ENCODE measurements at places on chromosomes 6 and 20.

- no peak for DNase-seq
These were observed 546.4 kb downstream of the MMUT start for GRCh38 chr6:48916607-48917006.

DNA sequence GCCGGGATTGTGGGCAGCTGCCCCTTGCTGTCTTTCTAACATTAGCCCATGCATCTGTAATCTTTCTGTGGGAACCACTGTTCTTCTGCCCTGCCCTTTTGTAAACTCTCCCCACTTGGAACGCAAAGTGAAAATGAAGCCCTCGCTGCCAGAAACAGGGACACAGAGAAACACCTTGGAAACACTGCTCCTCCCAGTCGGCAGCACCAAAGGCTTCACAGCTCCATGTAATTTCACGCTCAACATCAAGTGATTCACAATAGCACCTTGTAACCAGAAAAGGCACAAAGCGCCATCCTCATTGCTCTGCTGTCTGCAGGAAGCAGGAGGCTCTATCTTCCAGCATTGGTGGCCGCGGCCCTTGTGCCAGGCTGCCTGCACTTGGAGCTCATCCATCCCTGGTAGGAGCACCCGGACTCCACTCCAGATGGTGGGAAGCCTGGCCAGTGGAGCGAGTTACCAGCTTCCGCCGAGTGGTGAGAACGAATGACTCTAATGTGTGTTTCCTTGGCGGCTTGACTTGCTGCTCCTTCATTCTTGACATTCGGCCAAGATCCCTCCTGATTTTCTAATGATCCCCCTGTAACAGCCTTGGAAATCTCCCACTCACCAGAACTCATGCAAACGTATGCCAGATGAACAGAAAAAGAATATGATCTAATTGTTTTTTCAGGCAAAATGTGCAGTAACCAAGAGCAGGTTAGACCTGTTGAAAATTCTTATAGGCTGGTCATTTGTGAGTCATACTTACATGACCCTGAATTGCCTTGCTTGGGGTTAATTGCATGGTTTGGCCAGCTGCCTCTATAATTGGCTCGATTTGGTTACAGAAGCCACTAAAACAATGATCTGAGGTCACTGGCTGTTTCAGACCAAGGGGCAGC is 169.1 kb upstream of the CDYL start:
- DNase-seq = no peak

GRCh38 chr6:95599706-95600105 is 22.4 kb downstream of the MANEA start:
- no peak for DNase-seq

- no peak for DNase-seq
These were observed 39.4 kb upstream of the CCN6 start for GRCh38 chr6:112014483-112014882.

- DNase-seq = no peak
These were observed 28.4 kb upstream of the BTN3A2 start for GRCh38 chr6:26336355-26337198.

- no peak for DNase-seq
These were observed 119.0 kb downstream of the EYA2 start for GRCh38 chr20:47013606-47014005.

DNA sequence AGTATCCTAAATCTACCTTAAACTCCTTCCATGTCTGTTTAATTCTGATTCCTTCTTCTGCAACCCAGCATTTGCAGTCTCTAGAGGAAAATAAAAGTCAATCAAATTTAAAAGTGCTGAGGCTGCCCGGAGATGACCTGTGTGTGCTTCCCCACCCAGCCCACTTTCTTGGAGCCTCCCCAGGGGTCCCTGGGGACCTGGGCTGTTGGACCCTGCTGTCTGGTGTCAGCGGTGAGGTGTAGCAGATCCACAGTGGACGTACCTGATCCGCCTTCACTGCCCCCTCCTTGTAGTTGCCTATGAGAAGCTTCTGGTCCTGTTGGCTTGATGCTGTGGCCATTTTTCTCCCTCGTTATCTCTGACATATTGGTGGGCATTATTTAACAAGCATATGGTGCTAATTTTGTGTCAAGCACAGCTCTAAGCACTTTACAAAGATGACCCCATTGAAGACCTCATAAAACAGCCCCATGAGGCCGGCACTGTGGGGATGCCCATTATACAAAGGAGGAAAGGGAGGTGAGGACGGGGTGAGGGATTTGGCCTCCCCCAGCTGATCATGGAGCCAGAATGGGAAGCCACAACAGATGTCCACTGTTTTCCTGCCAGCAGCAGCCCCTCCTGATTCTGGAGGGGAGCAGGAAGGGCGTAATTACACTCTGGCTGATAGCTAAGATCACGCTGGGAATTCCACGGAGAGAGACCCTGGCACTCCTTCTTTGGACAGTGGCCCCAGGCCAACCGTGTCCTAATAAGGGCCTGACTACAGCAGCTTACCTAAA is 628.2 kb downstream of the CDH26 start:
- DNase-seq = no peak

- no peak for DNase-seq
These were observed 18.1 kb upstream of the ASCC3 start for GRCh38 chr6:100899202-100899601.

GRCh38 chr20:49608752-49609670 is 41.1 kb upstream of the PTGIS start:
- DNase-seq = no peak

GRCh38 chr6:44004136-44004535 is 123.1 kb downstream of the MRPL14 start:
- DNase-seq = no peak

- no peak for DNase-seq
These were observed 84.7 kb upstream of the GCM1 start for GRCh38 chr6:53233309-53233708.

Measured in esophagus squamous epithelium (tissue), 5 donors.